Large intestine (tissue), 12 donors: ENCODE measurements at places on chromosomes 6 and 20. TPM values are rescaled to one million over a fixed set of nuclear protein-coding genes. Genes with fewer than 3 reads are reported as not detected.

- no peak overlapping the region for H3K27ac ChIP-seq
- H3K4me1 ChIP-seq = no peaks in the 10 kb centered on the region
- H3K36me3 ChIP-seq = no peaks in the 10 kb centered on the region
- no peaks in the 10 kb centered on the region for H3K27me3 ChIP-seq
- H3K4me3 ChIP-seq = no peak overlapping the region
- no peak for DNase-seq
Observed at GRCh38 chr6:135234492-135234780, 53.3 kb downstream of the MYB start.

- H3K27ac ChIP-seq = no peak overlapping the region
- no peaks in the 10 kb centered on the region for H3K4me1 ChIP-seq
- DNase-seq = no peak
- no peaks in the 10 kb centered on the region for H3K36me3 ChIP-seq
- no peak overlapping the region for H3K4me3 ChIP-seq
- no peaks in the 10 kb centered on the region for H3K27me3 ChIP-seq
Observed at GRCh38 chr20:37943033-37943432, 40.1 kb downstream of the VSTM2L start.

DNA sequence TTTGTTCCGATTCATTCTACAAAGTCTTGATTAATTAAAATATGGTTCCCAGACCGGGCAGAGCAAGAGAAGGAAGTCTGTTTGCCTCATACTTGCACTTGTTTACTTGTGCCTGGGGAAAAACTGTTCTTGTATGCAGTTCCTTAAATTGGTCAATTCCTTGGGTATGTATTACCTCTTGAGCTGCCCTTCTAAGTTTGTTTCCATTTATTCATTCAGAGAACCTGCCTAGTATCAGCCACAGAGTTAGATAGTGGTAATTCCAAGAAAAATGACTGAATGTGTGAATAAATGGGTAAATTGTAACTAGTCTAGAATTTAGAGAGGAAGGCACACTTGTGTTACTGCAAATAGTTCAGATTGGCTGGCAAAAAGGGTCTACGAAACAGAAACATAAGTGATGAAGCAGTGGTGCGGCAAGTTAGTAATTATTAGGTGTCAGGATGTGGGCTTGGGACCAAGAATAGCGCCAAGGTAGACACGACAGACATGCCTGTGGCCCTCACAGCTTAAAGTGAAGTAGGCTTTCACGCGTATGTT is 525 bp upstream of the MAK start:
- no peak overlapping the region for H3K27ac ChIP-seq
- DNase-seq = no peak
- H3K27me3 ChIP-seq = peaks cover 31% of the 10 kb centered on the region

OSER1 gene
- polyA plus RNA-seq = 43.4 TPM

EPB41L1 gene
- 27.5 TPM for polyA plus RNA-seq

GRCh38 chr6:98782772-98783171 is 51.6 kb upstream of the POU3F2 start:
- no peaks in the 10 kb centered on the region for H3K4me1 ChIP-seq
- no peak overlapping the region for H3K27ac ChIP-seq
- peaks cover 4% of the 10 kb centered on the region for H3K27me3 ChIP-seq
- DNase-seq = no peak
